ENCODE measurements at places on chromosomes 4 and X. TPM values are rescaled to one million over a fixed set of nuclear protein-coding genes. Genes with fewer than 3 reads are reported as not detected.
A peak's percentile ranks its signal among the peaks of the same experiment; 100 is the strongest.

The AKAP4 gene
- 0.09 TPM for polyA plus RNA-seq

GRCh38 chr4:18847249-18847890, 825.8 kb upstream of the LCORL start:
- peak; percentile 27 for DNase-seq

GRCh38 chr4:2092669-2093053, 33.5 kb downstream of the NAT8L start:
- DNase-seq: no peak

- DNase-seq: no peak
These were observed 66.9 kb upstream of the MMAA start for GRCh38 chr4:145552181-145552822.

GRCh38 chr4:123869286-123870215, 473.0 kb downstream of the SPRY1 start:
- DNase-seq: peak; percentile 85

The SPP1 gene
- polyA plus RNA-seq: 143 TPM

DNA sequence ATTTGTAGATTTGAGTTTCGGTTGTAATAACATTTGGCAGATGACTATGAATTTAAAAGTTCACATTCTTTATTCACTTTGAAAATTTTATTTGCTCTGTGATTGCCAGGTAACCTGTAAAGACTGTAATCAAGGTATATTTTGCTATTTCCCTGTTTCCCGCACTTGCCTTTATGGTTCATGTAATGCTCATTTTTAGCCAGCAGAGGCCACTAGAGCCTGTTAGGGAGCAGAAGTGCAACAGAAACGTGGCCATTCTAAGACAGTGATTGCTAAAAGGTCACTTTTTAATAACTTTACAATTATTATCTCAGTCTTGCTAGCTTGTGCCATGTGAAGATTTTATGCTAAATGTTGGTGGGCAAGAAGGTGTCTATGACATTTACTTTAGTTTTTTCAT, 12.4 kb downstream of the YIPF6 start:
- DNase-seq: no peak
